Astrocyte of the spinal cord (primary cell): ENCODE measurements at places on chromosomes 1 and 21.

- DNase-seq = no peak
Measured at GRCh38 chr1:102842606-102843005, 265.7 kb downstream of the COL11A1 start.

GRCh38 chr21:34351786-34352241 is 12.0 kb upstream of the KCNE2 start:
- DNase-seq = peak; percentile 26

- DNase-seq = peak; percentile 95
Measured at GRCh38 chr1:209368864-209369598, 214.5 kb upstream of the CAMK1G start.

- DNase-seq = no peak
Measured at GRCh38 chr1:113545210-113545609, 154.9 kb downstream of the MAGI3 start.

DNA sequence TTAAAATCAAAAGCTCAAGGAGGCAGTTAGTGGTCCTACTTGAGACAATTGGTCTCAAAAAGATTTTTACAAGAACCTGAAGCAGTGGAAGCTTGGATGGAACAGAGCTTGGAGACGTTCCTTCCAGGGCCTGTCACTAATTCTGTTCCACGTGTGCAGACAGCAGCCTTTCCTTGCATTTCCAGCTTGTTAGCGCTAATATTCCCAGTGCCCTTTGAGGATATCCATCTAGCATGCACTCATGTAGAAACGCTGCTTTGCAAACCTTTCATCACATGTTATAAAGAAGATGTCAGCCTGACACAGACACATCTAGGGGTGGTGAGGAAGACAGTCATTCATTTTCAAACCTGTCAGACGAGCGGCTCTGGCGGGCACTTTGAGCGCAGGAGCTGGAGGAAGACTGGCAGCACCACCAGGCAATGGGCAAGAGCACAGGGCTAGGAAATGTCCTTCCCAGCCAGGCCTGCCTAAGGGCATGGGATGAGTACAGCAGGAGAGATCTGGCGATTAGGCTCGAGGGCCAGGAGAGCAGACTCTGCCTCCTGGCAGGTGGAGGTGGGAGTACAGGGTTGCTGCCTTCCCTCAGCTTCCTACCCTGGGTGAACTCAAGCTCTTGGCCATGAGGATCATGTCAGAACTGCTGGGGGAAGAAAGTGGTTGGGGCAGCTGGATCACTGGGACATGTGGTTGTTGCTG is 55.5 kb downstream of the CASQ2 start:
- DNase-seq = no peak

GRCh38 chr1:170731566-170732251 is 67.8 kb downstream of the PRRX1 start:
- DNase-seq = no peak

GRCh38 chr21:19609611-19610010 is 1206.0 kb upstream of the TMPRSS15 start:
- no peak for DNase-seq

- no peak for DNase-seq
Measured at GRCh38 chr1:32886828-32887414, 630 bp downstream of the HPCA start.

DNA sequence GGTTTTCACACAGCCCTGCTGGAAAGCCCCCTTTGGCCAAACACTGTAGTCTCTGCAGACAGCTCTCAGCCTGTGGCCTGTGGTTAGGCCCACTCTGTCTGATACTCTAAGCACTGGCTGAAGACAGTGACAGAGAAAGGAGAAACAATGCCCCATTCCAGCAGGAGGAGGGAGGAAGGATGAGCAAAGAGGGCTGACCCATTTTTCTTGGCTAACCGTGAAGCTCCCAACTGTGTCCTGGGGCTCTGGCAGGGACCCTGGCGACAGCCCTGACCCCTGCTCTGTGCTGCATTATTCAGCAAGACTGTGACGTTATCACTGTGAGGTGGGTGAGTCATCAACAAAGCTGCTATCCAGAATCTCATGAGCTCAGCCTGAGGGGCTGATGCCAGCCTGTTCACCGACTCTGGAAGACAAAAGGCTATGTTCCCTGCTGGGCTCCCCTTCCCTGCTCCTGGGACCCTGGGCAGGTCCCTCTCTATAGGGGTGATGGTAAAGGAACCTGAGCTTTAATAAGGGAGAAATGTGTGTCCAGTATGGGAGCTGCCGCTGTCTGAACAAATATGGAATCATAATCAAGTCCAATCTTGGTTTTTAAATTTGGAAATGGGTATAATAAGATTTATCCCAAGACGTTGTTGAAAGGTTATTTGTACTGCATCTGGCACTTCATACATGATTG is 107.0 kb downstream of the RHOU start:
- DNase-seq = peak; percentile 85

- DNase-seq = no peak
Measured at GRCh38 chr1:201469645-201470074, 672 bp upstream of the PHLDA3 start.

DNA sequence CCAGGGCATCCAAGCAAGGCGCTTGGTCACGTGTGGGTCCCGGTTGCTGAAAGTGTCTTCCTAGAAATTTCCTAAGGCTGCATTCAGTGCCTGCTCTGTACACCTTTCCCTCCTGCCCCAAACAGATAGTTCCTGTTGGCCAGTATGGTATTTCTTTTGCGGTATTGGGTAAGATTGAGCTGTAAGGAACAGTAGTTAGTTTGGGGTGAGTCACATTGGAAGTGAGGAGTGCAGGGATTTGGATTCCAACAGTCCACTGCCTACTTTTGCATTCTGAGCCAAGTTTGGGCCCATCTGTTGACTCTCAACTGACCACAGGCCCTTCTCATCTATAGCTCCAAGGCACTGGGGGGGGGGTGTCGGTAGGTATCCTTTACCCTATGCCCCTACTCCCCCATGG is 83.4 kb downstream of the MAP3K21 start:
- DNase-seq = no peak

- DNase-seq = peak; percentile 35
Measured at GRCh38 chr1:51316846-51317120, 13.6 kb downstream of the TTC39A start.

DNA sequence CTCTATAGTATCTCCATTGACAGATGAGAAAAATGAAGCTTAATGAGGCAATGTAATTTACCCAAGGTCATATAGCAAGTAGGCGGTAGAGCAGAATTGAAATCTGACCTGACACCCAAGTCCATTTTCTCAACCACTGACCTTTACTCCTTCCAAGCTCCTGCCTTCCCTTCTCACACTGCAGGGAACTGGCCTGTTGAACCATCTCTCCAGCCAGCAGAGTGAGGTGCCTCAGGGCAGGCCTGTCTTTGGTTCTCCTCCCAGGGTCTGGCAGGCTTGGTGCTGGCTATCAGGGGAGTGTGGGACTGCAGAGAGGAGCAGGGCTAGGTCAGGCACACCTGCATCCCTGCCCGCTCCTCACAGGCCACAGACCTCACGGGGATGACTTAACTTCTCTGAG is 126.8 kb downstream of the BEND5 start:
- DNase-seq = no peak

GRCh38 chr1:230820568-230820967 is 47.8 kb downstream of the C1orf198 start:
- no peak for DNase-seq

GRCh38 chr1:75992312-75992711 is 60.1 kb upstream of the ASB17 start:
- peak; percentile 10 for DNase-seq

GRCh38 chr1:3674100-3675094 is 22.1 kb downstream of the TP73 start:
- no peak for DNase-seq

GRCh38 chr21:36147911-36148310 is 8.7 kb upstream of the DOP1B start:
- no peak for DNase-seq

GRCh38 chr1:23645338-23645737 is 46.3 kb upstream of the RPL11 start:
- no peak for DNase-seq

DNA sequence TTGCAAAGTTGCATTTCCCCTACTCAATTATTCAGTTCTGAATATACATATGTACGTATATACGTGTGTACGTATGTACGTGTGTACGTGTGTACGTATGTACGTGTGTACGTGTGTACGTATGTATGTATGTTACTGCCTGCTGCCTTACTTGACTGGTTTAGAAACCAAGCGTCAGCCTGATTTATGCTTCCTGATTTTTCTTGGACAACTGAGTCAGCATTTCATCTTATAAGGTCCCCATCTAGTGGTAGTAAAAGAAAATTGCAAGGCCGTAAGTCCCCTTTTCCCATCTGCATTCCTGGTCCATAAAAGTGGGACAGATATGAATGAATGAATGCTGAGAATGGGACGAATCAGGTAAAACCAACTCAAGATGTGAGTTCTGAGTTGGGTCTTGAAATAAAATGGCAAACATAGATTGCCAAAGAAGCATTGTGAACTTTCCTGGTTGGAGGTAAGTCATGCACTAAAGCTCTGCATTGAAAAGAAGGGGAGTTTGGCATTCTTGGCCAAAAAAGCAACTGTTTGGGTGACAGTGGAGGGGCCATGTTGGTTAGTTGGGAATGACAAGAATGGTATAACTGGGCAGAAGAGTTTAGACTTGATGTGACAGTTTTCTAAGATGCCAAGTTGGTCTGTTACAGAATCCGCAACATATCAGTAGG is 76.4 kb upstream of the DNAH14 start:
- DNase-seq = peak; percentile 69

- DNase-seq = no peak
Measured at GRCh38 chr1:226731257-226731893, 7.7 kb downstream of the ITPKB start.

GRCh38 chr1:216183454-216183853 is 239.8 kb downstream of the USH2A start:
- DNase-seq = no peak

DNA sequence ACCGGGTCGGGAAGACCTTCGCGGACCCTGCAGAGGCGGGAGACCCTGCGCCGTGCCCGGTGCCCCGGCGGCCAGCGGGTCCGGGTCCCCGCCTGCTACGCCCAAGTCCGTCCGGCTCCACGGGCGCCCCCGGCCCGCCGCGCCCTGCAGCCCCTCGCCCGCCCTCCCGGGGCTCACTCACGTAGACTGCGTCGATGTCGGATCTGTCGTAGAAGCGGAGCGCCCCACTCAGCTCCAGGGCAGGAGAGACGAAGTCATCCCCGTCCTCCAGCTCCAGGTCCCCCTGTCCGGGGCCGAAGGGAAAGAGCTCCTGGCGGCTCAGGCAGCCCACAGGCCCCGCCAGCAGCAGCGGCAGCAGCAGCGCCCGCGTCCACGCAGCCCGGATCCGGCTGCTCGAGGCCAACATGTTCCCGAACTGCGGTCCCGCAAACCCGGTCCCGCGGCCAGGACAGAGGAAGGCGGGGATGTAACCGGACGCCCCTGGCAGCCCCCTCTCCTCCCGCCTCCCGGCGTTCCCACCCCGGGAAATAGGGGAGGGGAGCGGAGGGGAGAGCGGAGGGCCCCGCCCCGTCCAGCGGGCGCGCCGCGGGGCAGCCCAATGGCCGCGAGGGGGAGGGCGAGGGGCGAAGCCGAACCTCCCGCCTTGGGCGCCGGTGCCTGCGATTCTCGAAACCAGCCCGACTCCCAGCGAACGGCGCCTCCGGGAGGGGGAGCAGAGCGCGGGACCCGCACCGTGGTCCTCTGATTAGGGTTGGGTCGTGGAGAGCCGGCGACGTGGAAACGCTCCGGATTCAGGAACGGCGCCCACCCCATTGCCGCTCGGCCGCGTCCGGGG is at the start of gene NID1:
Gene NID1 (minus strand): TSS at position 417 of the 835 bp plus-strand sequence. CDS start 11 bp downstream, at position 406.
- peak; percentile 88 for DNase-seq

DNA sequence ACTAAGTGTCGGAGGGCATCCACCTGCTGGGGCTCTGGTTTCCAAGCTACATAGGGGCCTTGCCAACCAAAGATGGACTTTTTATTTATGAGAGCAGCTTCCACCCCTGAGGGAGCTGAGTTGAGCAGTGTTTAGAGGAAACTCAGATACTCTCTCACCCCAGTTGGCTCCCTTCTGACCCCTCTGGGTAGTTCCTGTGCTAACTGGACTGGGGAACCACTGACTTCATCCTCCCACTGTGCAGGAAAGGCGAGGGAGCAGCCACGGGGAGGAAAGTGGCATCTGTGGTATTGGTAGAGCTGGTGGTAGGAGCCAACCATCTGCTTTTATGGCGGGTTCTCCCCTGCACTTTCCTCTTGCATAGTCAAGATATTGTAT is 70.4 kb downstream of the MPZL1 start:
- DNase-seq = no peak

- DNase-seq = no peak
Measured at GRCh38 chr1:211935448-211935970, 99.8 kb downstream of the INTS7 start.

DNA sequence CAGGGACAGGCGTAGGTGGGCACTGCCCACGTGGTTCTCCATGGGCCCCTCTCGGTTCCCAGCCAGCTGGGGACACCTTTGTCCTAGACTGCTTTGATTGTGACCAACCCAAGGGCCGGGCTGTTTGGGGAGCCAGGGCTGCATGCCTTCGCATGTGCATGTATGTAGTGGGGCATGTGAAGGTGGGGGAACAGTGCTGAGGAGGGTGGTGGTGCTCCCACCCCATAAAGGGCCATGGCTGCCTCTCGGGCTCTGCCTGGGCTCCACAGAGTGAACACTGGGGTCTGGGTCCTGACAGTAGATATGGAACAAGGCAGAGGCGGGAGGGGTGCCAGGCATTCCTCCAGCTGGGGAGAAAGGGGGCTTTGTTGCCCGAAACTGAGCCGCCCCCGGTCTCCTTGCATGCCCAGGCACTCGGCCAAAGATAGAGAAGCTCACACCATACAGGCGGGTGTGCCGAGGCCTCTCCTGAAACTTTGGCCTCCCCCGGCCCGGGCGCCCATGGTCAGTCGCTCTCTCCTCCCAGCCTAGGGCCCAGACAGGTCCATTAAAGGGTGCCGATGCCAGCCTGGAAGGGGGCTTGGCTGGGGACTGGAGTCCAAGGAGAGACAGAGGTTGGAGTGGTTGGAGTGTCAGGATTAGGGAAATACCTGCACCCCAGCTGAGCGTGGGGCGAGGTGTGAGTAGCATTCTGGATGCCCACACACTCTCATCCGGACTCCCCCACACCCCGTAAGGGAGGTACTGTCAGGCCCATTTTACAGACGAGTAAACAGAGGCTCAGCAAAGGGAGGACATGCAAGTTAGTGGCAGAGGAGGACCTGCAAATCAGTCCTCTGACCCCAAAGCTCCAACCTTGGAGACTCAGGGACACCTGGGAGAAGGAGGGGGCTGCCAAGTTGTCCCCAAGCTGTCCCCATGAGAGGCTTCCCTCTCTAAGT is 41.1 kb downstream of the EPHA2 start:
- no peak for DNase-seq

DNA sequence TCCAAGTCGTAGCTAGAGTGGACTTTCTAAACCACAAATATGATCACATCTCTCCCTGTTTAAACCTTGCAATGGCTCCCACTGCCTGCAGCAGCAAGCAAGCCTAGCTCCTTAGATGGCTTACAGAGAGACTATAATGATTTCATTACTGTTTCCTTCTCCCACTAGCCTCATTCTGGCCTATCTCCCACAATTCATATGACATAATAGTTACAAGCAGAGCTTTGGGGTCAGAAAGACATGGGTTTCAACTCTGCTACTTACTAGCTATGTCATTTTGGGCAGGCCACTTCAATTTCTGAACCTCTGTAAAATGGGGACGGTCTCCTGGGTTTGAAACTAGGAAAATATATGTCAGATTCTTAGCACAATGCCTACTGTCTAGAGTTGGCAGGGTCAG is 143.3 kb downstream of the TRABD2B start:
- DNase-seq = no peak
